Left colon (tissue), 2 donors: ENCODE measurements at places on chromosomes 7 and 10.

DNA sequence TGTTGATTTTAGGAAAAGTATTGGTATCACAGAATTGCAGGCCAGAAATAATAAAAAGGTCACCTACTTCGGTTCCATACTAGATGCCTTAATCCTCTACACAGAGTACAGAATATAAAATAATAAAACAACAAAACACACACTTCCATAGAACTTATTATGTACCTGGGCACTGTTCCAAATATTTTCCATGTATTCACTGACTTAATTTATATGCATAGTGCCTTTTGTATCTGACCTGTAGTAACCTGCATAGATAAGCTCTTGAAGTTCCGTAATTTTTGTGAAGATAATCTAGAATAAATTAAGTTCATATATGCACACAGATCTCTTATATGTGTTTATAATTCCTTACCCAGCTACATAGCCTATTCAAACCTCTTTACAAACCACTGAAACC is 78.3 kb downstream of the RAPGEF5 start:
- DNase-seq, result no peak

DNA sequence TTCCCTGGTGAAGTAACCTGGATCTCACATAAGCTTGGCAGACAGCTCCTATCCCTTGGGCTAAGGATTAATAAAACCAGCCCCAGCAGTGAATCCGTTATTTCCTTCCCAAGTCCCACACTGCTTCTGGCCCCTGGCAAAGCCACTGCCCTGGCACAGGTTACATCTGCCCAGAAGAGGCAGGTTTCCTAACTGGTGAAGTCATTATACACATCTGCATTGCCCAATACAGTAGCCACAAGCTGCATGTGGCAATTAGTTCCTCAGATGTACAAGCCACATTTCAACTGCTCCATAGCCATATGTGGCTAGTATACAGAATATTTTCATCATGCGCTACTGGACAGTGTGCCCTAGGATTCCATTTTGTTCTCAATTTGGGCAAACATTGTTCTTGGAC is 273.0 kb downstream of the GRM8 start:
- no peak for DNase-seq

GRCh38 chr7:28731092-28731658 is 227.0 kb downstream of the TRIL start:
- no peak for DNase-seq

- DNase-seq, result no peak
Measured at GRCh38 chr10:130218936-130219335, 82.7 kb downstream of the GLRX3 start.

DNA sequence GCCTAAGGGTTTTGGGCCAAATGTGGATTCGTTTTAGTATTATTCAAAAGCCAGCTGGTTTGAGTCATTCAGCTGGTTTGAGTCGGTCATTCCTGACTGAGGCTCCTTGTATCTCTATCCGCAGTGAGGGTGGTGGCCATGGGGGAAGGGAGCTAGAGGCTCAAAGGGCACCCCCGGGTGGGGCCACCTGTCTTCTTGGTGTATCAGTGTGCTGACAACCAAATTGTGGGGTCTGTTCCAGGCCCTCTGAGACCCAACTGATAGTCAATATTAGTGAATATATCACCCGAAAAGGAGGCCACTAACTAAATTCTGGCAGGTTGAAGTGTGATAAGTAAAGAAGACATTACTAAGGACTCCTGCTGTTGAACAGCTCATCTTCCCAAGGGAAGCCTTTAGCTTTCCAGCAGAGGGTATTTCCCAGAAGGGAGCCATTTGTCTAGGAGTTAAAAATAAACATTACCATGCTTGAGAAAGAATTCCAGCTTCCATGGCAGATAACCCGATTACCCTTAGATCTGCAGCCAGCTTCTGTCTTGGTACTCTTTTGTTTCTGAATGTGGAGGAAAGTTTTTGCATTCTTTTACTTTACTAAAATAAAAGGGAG is 29.9 kb upstream of the DDX50 start:
- DNase-seq, result no peak

GRCh38 chr10:109862041-109862440 is 61.3 kb downstream of the XPNPEP1 start:
- no peak for DNase-seq

DNA sequence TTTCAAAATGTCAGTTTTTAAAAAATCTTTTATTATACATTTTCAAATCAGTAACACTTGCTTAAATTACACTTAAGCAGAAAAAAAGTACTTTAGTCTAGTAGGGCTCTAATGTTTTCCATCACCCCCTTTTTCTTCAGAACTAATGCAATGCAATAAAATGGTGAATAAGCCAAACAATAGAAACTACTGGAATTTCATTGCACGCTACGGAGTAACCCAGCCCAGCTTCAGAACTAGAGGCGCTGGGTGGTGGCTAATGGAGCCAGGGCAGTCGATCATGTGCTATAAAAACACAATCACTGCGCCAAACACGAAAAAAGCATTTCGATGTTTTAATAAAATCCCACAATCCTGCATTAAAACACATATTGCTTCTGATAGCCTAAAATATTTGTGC is 59.9 kb upstream of the ODAD2 start:
- DNase-seq, result no peak

DNA sequence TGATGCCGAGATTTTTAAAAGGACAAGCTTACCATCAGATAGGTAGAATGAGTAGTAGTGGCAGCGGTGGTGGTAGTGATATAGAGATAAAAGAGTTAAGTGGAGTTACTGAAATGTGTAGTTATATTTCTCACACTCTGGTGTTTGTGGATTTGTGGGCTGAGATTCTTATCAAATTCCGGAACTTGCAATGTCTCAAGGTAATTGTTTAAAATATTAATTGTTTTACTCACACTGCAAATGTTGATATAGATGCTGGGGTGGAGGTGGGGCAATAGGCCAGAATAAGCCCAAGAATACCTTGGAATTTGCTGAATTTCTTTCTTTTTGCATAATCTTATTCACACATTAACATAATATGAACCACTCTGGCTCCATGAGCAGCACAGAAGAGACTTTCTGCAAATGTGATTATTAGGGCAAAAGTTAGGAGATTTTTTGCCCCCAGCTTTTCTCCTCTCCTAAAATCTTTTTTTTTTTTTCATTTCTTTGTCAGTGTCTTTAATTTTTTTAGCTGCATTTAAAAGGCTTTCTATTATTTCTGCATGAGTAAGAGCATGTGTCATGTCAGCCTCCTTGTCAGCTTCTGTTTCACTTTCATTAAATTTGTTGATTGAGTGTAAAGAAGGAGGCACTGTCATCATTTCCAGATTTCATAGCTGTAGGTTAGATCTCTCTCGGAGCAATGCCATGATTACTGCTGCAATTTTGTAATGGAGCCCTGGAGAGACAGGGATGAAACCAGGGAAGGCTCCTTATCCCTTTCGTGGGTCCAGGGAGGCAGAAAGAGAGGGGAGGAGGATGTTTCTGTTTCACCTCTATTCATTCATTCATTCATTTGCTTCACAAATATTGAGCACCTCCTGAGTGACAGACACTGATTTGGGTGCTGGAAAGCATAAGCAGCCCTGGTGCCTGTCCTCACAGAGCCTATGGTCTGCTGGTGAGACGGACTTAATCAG is 13.1 kb upstream of the SGMS1 start:
- no peak for DNase-seq
